ENCODE measurements at places on chromosomes 1 and 21.

GRCh38 chr1:229196404-229197264, 74.3 kb upstream of the RAB4A start:
- no peak for DNase-seq

DNA sequence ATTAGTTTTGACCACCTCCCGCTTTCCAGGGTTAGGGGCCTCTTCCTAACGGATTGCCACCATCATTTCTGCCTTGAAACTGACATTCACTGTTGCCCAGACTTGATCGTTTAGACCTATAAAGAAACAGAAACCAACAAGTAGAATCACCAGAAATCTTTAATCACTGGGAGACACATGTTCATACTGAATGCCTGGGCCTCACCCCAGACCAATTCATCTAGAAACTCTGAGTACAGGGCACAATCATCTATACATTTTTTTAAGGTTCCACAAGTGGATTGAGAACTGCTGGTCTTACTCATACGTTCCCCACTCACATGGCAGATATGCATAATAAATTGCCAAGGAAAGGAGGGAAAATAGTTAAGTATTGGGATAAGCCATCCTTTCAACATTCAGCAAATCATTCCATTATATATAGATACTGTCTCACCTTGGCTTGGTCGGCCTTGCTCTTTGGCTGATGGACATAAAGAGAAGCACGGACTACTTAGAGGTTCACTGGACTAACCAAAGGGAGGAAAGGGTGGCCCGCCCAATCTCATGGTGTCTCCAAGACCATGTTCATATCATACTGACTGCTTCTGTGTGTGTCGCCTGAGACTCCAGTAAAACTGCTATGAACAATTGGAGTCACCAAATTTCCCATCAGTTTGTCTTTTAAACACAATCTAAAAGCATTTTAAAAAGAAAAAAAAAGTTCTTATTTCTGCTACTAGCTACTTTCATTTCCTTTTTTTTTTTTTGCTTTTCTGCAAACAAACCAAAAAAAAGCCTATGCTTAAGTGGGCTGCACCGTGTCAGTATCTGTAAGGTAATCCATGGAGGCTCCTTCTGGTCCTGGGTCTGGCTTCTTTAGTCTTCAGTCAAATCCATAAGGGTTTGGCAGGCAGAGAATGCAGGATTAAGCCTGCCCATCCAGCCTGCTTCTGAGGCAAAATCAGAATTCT, 9.4 kb upstream of the TARBP1 start:
- no peak for DNase-seq

- peak; percentile 86 for DNase-seq
Measured at GRCh38 chr1:36008546-36009197, 75.2 kb upstream of the TEKT2 start.

GRCh38 chr1:85240174-85240601, 19.3 kb downstream of the C1orf52 start:
- DNase-seq = no peak

- DNase-seq = peak; percentile 90
Measured at GRCh38 chr1:59678493-59679228, 136.1 kb upstream of the HOOK1 start.

DNA sequence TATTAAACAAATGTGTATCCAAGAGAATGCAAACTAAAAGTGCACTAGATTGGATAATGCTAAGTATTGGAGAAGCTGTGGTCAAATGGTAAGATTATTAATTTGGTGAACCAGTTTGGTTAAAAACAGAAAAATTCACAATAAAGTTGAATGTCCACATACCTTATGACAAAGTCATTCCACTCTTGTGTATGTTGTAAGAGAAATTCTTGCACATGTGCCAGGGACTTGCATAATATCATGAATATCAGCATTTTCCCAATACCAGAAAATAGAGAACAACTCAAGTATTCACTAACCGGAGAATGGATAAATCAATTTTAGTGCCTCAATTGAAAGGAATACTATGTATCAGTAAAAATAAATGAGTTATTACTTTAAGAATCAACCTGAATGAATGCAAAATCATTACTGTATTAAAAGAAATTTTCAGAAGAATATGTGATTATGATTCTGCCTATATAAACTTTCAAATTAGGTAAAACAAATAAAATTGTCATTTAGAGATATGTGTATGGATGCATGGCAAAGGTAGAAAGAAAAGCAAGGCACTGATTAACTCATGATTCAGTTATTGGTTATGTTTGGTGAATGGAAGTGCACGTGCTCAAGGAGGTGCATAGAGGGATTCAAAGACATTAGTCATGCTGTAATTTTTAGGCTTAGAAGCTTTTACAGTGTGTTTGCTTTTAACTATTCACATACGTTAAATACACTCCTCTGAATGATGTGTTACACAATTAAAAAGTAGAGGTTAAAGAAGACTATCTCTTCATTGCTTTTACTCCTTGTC, 217.4 kb upstream of the KCNK2 start:
- DNase-seq = no peak

DNA sequence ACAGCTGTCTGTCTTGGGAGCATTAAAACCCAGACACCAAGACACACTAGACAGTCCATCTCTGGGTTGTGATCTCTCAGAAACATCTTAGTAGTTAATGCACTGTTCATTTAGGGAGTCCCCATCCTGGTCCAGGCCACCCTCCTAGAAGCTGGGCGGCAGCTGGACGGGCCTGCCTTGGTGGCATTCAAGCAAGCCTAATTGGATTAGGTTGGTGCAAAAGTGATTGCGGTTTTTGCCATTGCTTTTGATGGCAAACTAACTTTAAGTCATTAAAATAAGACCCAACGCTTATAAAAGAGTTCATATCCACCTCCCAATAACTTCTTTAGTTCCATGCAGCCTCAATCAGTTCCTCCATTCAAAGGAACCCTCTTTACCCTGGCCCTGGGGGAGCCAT, 21.7 kb downstream of the ATP5PO start:
- DNase-seq = no peak

- DNase-seq = no peak
Measured at GRCh38 chr1:13512472-13512871, 1.3 kb downstream of the LRRC38 start.

GRCh38 chr1:210878564-210878963, 255.4 kb downstream of the KCNH1 start:
- DNase-seq = no peak

GRCh38 chr21:45406801-45407628, 2.0 kb downstream of the COL18A1 start:
- no peak for DNase-seq

GRCh38 chr1:51048670-51049069, 53.4 kb upstream of the C1orf185 start:
- no peak for DNase-seq

GRCh38 chr1:67169496-67169895, 3.2 kb downstream of the IL23R start:
- no peak for DNase-seq

GRCh38 chr1:244002721-244003120, 48.4 kb upstream of the ZBTB18 start:
- DNase-seq = no peak

GRCh38 chr1:92964316-92964715, 3.1 kb upstream of the DIPK1A start:
- no peak for DNase-seq

- DNase-seq = no peak
Measured at GRCh38 chr1:6521536-6521935, 30.1 kb upstream of the PLEKHG5 start.

- DNase-seq = peak; percentile 84
Measured at GRCh38 chr1:209569455-209570207, 13.9 kb upstream of the CAMK1G start.

All from dermis microvascular lymphatic vessel endothelial cell (primary cell).